ENCODE measurements at places on chromosomes 3 and 15. TPM values are rescaled to one million over a fixed set of nuclear protein-coding genes. Genes with fewer than 3 reads are reported as not detected.
A peak's percentile ranks its signal among the peaks of the same experiment; 100 is the strongest.

GRCh38 chr15:93477721-93478120 is 388.7 kb upstream of the RGMA start:
- no peaks in the 10 kb centered on the region for H3K4me1 ChIP-seq
- no peaks in the 10 kb centered on the region for H3K27me3 ChIP-seq
- H3K36me3 ChIP-seq, result no peaks in the 10 kb centered on the region
- H3K27ac ChIP-seq, result no peak overlapping the region

- H3K27ac ChIP-seq, result peak overlapping the region; percentile 14
- no peak overlapping the region for H3K4me3 ChIP-seq
- no peak for DNase-seq
- peaks cover 16% of the 10 kb centered on the region for H3K4me1 ChIP-seq
- no peaks in the 10 kb centered on the region for H3K27me3 ChIP-seq
Observed at GRCh38 chr3:170808041-170808440, 62.0 kb downstream of the RPL22L1 start.

DNA sequence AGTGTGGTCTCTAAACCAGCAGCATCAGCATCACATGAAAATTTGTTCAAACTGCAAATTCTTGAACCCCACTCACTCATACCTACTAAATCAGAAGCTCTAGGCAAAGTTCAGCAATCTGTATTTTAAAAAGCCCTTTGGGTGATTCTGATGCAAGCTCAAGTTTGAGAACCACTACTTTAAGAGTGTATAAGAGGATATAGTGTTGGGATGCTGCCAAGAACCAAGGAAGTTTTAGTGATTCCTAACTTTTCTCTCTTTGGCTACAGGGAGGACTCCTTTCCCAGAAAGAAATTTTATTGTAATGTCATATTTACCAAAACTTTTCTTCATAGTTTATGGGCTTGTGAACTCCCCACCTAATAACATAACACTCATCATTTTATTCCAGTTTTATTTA is 422.2 kb downstream of the TBC1D5 start:
- no peaks in the 10 kb centered on the region for H3K36me3 ChIP-seq
- DNase-seq, result peak; percentile 20
- no peaks in the 10 kb centered on the region for H3K27me3 ChIP-seq
- H3K4me1 ChIP-seq, result no peaks in the 10 kb centered on the region

- H3K36me3 ChIP-seq, result no peaks in the 10 kb centered on the region
- DNase-seq, result no peak
- no peak overlapping the region for H3K4me3 ChIP-seq
- no peaks in the 10 kb centered on the region for H3K27me3 ChIP-seq
- H3K27ac ChIP-seq, result no peak overlapping the region
Observed at GRCh38 chr3:82957696-82958095, 1196.3 kb upstream of the GBE1 start.

DNA sequence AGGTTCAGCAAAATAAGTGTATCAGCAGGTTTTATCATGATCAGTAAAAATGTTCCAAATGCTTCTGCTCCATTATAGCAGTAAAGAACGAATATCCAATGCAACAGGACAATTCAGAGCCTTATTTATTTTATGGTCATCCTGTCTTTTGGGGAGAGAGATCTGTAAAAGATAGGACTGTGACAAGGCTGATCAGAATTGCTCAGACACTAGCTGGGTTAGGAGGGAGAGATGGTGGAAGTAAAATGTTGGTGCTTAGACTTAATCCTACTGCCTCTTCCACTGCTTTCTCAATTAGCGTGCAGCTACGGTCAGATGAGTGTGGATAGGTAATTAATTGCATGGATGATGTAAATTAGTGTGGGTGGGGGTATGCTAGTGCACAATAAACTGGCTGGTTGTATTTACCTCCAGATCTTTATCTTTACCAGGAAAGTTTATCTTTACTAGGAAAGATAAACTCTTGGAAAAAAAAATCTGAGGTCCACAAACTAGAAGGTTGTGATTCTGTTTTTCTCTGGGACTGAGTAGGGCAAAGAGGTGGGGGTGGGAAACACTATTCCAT is 2.2 kb downstream of the EID1 start:
- H3K4me3 ChIP-seq, result peak overlapping the region; percentile 20
- peaks cover 7% of the 10 kb centered on the region for H3K4me1 ChIP-seq
- H3K27ac ChIP-seq, result no peak overlapping the region
- no peak for DNase-seq

GRCh38 chr3:60932643-60933042 is 318.6 kb downstream of the FHIT start:
- no peaks in the 10 kb centered on the region for H3K27me3 ChIP-seq
- no peak overlapping the region for H3K4me3 ChIP-seq
- H3K4me1 ChIP-seq, result no peaks in the 10 kb centered on the region
- H3K36me3 ChIP-seq, result no peaks in the 10 kb centered on the region
- no peak for DNase-seq
- H3K27ac ChIP-seq, result no peak overlapping the region

DNA sequence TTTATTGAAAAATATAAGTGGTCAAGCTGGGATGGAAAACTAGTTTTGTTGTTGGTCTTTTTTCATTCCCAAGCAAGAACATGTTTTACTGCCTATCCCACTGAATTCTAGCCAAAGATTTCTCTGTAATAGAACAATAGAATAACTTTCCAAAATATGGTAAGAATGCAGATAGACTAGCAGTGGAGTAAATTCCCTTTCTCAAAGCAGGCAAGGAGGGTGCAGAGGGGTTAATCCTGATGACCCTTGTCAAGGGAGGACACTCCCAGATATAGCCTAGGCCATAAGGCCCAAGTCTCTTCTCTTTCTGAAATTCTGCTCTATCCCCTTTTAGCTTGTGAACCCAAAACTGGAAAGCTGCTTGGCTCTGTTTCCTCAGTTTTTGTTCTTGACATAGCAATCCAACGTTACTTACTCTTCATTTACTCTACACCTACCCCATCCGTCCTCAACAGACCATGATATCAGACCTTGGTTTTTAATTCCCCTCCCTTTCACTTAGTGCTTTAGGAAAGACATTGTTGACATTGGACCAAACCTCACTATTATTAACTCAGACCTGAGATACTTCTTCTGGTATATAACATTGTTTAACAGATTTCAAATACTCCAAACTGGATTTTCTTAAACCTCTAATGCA is 453.6 kb upstream of the THBS1 start:
- no peak for DNase-seq
- H3K4me1 ChIP-seq, result peaks cover 46% of the 10 kb centered on the region
- H3K36me3 ChIP-seq, result no peaks in the 10 kb centered on the region
- no peak overlapping the region for H3K4me3 ChIP-seq

The KLF15 gene
- 0.18 TPM for total RNA-seq

The CDCP1 gene
- 2.5 TPM for total RNA-seq

The SLC25A26 gene
- 17.5 TPM for total RNA-seq
